ENCODE measurements at places on chromosomes 3 and 15. TPM values are rescaled to one million over a fixed set of nuclear protein-coding genes. Genes with fewer than 3 reads are reported as not detected.

GRCh38 chr3:25472153-25472552 is 44.1 kb downstream of the RARB start:
- H3K4me1 ChIP-seq = no peaks in the 10 kb centered on the region
- H3K36me3 ChIP-seq = no peaks in the 10 kb centered on the region
- H3K27ac ChIP-seq = no peak overlapping the region
- DNase-seq = no peak
- H3K4me3 ChIP-seq = no peak overlapping the region

- no peaks in the 10 kb centered on the region for H3K27me3 ChIP-seq
- no peak overlapping the region for H3K27ac ChIP-seq
- DNase-seq = no peak
- no peak overlapping the region for H3K4me3 ChIP-seq
- H3K4me1 ChIP-seq = no peaks in the 10 kb centered on the region
These were observed 12.4 kb downstream of the CACNA2D2 start for GRCh38 chr3:50491023-50491422.

ADAMTS9 gene
- total RNA-seq = 0.05 TPM

DNA sequence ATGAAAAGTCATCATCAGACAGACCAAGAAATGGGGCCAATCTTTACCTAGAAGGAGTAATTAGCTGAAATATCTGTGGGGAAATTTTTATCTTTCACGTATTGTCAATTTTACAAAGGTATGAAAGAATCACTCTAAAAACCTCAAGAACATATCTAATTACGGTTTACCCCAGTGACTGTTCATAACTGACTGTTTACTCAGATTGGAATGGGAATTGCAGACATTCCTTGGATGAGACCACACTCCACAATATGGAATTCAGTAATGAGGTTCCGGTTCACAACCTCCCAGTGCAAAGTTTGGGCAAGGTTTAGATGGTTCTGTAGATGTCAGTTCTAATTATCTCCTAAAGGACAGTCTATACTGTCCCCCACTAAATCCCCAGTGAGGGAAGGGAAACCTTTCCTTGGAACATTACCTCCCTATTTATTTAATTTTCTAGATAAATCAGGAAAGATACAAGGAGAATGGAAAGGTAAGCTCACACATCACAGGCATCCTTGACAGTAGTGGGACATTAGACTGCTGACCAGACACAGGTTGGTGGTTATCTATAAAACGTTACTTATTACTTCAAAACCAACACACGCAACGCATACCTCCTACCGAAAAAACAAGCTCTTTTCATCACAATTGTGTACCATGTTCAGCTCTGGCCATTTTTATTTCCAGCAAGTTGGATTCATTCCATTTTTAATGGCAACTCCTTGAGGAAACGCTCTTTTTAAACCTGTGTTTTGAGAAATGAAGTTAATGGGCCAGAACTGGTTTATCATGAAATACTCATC is 129.9 kb downstream of the RORA start:
- H3K27me3 ChIP-seq = peaks cover 9% of the 10 kb centered on the region
- H3K4me3 ChIP-seq = no peak overlapping the region
- H3K36me3 ChIP-seq = no peaks in the 10 kb centered on the region
- no peak overlapping the region for H3K27ac ChIP-seq

GRCh38 chr3:67478423-67478822 is 176.0 kb downstream of the SUCLG2 start:
- DNase-seq = no peak
- no peak overlapping the region for H3K27ac ChIP-seq
- H3K27me3 ChIP-seq = no peaks in the 10 kb centered on the region
- H3K4me3 ChIP-seq = no peak overlapping the region

FOXP1 gene
- total RNA-seq = 2.9 TPM

GRCh38 chr15:74239051-74239705 is 3.1 kb downstream of the CCDC33 start:
- peaks cover 31% of the 10 kb centered on the region for H3K4me1 ChIP-seq
- no peak overlapping the region for H3K4me3 ChIP-seq
- H3K27me3 ChIP-seq = no peaks in the 10 kb centered on the region
- no peaks in the 10 kb centered on the region for H3K36me3 ChIP-seq
- H3K27ac ChIP-seq = peak overlapping the region; percentile 34
- DNase-seq = no peak

CCK gene
- total RNA-seq = not detected

CLDN16 gene
- total RNA-seq = not detected

DNA sequence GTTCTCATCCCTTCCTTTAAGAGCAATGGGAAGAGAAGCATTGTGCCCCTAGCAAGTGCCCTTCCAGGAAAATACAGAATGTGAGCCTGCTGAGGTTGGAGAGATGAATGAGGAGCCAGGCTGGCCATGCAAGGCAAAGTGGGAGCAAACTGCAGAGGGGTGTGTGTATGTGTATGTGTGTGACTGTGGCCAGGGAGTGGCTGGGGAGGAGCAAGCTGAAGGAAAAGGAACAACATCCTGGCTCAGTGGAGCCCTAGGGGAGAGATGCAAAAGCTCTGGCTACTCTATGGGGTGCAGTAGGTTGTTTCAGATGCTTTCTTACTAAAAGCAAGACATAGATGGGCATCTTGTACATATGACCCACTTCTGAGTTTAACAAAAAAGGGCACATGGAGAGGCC is 20.6 kb downstream of the FOXP1 start:
- H3K27me3 ChIP-seq = no peaks in the 10 kb centered on the region
- H3K36me3 ChIP-seq = no peaks in the 10 kb centered on the region

DNA sequence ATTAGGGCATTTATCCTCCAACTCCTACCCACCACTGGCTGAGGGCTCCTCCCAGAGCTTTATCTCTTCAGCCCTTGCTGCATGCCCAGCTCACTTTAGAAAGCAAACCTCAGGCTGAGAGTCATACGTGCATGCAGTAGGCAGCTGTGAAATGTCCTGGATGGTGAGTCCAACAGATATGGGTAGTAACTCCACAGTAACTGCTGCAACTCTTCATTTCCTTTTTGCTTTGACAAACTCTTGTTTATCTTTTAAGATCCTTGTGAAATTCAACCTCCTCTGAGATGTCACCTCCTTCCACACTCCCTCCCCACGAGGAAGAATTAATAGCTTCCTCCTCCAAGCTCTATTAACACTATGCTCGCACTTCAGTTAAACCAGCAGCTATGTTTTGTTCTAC is 35.9 kb upstream of the CTNNB1 start:
- H3K4me1 ChIP-seq = no peaks in the 10 kb centered on the region
- DNase-seq = no peak
- H3K27me3 ChIP-seq = no peaks in the 10 kb centered on the region
- H3K4me3 ChIP-seq = no peak overlapping the region

DNA sequence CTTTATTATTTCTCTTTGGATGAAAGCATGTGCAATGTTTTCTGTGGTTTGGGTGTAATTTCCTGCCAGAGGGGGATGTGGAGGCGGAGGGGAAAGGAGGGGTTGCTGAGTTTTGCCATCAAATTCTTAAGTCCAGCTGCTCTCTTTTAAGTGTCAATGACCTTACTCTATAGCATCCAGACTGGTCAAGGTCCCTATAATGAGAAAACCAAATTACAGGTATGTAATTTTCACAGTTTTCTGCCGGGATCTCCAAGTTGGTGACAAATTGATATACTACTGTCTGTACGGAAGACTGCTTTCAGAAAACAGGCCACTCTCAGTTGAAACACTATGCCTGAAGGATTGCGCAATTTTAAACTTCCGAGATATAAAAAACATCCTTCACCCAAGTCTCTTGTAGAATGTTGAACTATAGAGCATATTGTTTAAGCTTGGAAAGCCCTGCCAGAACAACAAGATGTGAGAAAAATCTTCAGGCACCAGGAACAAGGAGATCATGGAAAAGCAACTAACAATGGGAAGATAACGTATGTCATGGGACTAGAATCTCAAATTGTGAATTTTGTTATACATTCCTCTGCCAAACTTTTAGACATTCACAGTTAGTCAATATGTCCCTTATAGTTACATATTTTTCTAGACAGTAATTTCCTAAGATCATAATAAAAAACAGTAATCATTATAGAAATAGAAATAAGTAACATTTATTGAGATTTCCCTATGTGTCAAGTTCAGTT is 300.7 kb upstream of the SATB1 start:
- H3K4me1 ChIP-seq = no peaks in the 10 kb centered on the region
- no peaks in the 10 kb centered on the region for H3K27me3 ChIP-seq
- no peak for DNase-seq
- no peak overlapping the region for H3K27ac ChIP-seq
- H3K36me3 ChIP-seq = no peaks in the 10 kb centered on the region

GRCh38 chr3:32237670-32238452 is 619 bp upstream of the CMTM8 start:
- H3K4me3 ChIP-seq = peak overlapping the region; percentile 73
- H3K36me3 ChIP-seq = peaks cover 2% of the 10 kb centered on the region
- DNase-seq = no peak

GRCh38 chr15:25990220-25990619 is 127.1 kb upstream of the ATP10A start:
- no peak overlapping the region for H3K27ac ChIP-seq
- no peak for DNase-seq

GRCh38 chr15:63831041-63831440 is 2.7 kb downstream of the HERC1 start:
- H3K27ac ChIP-seq = no peak overlapping the region
- no peaks in the 10 kb centered on the region for H3K27me3 ChIP-seq
- no peaks in the 10 kb centered on the region for H3K36me3 ChIP-seq
- no peak for DNase-seq

LRRC34 gene
- total RNA-seq = 1.2 TPM

DNA sequence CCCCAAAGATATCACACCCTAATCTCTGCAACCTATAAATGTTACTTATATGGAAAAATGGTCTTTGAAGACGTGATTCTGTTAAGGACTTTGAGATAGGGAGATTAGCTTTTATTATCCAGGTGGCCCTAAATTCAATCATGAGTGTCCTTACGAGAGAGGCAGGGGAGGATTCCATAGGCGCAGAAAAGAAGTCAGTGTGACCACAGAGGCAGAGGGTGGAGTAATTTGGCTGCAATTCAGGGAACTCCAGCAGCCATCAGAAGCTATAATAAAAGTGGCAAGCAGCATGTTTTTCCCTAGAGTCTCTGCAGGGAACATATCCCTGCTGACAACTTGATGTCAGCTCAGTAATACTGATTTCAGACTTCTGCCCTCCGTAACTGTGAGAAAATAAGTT is 315.2 kb upstream of the ROBO2 start:
- DNase-seq = no peak
- H3K4me3 ChIP-seq = no peak overlapping the region
- H3K27me3 ChIP-seq = no peaks in the 10 kb centered on the region

GRCh38 chr3:13404626-13405452 is 15.3 kb downstream of the NUP210 start:
- DNase-seq = no peak
- no peaks in the 10 kb centered on the region for H3K36me3 ChIP-seq
- no peaks in the 10 kb centered on the region for H3K4me1 ChIP-seq
- no peaks in the 10 kb centered on the region for H3K27me3 ChIP-seq
- H3K4me3 ChIP-seq = no peak overlapping the region
- H3K27ac ChIP-seq = no peak overlapping the region

Data from Panc1 (cell line).